Hindlimb muscle (tissue), 1 donor: ENCODE measurements at places on chromosomes 11 and 22.

DNA sequence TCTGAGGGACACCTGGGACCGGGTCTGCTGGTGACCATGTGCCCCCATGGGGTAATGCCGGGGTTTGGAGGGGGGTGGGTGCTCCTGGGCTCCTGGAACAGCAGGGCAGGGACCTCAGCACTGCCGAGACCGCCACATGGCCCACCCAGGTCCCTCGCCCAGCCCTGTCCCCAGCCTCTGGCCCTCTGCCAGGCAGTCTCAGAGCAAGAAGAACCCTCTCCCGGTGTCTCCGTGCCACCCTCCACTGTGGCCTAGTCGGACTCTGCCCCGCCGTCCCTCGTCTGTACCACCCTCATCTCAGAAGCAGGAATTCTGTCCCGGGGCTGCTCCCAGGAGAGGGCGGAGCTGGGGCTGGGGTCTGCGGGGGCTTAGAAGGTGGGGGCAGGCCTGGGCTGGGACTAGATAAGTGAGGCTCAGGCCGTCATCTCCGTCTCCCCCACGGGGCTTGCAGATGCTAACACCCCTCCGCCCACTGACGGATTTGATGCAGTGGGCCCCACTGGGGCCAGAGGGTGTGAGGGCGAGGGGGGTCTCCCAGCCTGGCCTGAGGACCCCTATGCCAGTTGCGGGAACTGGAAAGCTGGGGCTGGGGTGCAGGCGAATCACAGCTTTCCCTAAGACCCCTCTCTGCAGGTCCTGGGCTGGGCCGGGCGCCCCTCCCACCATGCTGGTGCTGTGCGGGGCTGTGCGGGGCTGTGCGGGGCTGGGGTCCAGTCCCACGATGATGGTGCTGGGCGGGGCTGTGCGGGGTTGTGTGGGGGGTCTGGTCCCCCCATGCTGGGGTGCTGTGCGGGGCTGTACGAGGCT is 1.1 kb downstream of the MUC5AC start:
- no peak for DNase-seq

DNA sequence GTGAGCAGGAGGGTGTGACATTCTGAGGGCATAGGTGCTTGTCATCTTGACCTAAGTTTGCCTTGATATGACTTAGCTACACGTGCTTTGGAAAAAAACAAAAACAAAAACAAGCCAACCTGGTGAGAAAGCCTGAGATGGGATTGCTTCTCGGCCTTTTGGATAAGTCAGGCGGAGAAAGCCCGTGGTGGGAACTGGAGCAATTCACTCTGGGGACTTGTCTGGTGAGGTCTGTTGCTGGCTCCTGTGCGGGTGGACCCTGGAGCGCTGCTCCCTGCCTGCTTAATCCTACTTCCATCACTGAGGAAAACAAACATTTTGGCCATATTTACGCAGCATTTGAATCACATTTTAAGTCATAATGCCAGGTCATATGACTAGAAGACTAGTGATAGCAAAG is 100.3 kb downstream of the SNX19 start:
- no peak for DNase-seq

DNA sequence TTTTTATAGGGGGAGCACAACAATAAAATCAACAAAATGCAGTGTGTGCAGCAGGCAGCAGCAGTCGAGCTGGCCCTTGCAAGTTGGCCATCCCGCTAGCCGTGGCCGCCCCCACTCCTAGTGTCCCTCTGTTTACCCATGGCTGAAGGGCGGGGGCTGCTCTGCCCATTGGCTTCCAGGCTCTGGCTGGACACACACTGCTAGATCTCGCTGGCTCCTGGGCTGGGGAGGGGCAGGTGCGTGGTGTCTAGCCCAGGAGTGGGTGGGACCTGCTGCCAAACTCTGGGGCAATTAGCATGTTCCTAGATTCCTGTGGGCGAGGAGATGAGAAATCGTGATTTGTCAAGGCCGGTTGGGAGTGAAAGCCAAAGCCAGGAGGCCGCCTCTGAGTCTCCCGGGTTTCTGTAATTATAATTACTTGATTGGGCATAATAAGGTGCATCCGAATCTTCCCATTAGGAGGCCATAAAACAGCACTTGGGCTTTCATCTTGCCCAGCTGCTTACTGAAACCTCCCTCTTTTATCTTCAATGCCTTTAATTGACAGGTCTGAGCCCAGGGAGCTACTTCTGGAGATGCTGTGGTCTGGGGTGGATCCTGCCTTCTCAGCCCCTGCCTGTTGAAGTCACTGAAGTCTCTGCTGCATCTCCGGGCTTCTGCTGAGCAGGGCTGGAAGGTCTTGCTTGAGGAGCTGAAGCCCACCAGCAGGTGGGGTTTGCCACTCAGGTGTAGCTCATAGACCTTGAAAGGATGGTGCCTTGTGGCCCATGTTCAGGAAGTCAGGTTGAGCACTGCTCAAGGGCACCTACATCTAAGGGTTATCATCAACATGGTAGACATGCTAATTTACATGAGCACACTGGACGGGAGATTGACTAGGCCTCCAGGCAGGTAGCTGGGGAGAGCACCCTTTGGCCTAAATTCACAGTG is 44.5 kb upstream of the DKK3 start:
- DNase-seq, result no peak

DNA sequence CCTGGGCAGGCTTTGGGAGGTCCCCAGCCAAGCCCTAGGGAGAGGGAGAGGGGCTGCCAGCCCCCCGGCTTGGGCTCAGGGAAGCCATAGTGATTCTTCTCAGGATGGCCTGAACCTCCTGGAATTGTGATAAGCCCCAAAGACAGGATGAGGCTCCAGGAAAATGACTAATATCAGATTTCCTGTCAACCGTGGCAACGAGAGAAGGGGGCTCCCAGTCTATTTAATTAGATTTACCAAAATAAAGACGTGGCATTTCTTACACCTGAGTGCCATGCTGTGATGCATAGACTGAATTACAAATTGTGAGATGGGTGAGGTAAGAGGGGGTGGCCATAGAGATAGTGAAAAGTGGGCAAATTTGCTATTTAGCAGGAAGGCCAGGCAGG is 20.4 kb downstream of the SERPINH1 start:
- no peak for DNase-seq

DNA sequence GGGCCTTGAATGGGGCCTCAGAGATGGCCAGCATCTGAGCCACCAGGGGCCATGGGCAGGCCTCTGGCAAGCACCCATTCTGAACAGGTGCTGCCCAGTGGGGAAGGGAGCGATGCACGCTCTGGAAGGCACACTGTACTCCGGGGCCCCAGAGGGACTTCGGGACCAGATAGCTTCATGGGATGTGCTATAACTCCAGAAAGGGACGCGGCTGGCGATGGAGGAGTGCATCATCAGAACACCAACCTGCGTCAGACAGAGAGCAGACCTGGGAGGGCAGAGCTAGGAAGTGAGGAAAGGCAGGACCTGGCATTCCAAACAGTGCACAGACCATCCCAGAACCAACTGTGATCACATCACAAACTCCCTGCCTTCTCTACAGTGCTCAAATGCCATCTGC is 16.8 kb downstream of the DGCR2 start:
- no peak for DNase-seq

- DNase-seq, result peak; percentile 27
Measured at GRCh38 chr11:121829159-121829643, 286.8 kb downstream of the BLID start.
